SK-N-MC (cell line): ENCODE measurements at places on chromosomes 1 and 21.

DNA sequence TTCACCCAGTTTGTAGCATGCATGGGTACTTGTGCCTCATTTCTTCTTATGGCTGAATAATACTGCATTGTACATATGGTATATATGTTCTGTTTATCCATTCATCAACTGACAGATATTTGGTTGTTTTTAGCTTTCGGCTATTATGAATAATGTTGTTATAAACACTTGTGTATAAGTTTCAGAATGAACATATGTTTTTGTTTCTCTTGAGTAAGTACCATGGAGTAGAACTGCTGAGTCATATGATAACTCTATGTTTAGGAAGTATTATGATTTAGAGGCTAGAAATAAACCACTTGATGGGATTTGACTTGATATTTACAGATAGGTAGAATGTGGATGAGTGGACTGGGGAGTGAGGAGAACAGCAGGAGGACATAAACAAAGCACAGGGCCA lies 48.6 kb downstream of the WNT2B start:
- DNase-seq, result no peak

DNA sequence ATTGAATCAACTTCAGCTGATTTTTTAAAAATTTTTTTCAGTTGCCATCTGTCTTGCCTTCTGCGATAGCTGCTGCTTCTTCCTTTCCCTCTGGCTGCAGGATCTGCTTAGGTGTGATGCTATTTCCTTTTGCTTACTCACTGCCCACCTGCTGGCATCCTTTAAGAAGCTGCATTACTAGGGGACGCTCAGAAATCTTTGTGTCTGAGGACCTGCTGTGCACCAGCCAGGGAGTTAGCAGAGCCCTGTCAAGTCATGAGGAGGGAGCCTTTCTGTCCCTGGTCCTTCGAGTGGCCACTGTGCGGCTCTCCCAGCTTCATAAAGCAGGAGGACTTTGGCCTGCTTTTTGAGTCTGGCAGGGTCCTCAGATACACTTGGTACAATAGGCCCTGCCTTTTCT lies 327.8 kb downstream of the USH2A start:
- no peak for DNase-seq

- no peak for DNase-seq
Measured at GRCh38 chr1:93969371-93969770, 60.1 kb upstream of the GCLM start.

DNA sequence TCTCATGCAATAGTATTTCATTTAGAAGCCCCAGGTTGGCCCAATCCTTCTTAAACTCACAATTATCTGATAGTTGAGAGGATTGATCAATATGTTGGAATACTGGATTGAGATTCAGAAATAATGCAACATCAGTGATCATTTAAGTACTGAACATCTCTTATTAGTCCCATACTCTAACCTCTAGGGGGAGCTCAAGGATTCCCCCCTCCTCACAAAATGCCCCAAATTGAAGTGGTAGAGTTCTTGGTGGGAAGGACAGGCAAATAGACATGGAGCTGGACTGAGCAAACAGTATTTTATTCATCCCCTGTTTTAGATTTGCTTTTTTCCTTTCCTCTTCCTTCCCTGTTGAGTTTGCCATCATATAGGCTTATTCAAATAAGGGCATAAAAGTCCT lies 62.8 kb downstream of the NGF start:
- no peak for DNase-seq

DNA sequence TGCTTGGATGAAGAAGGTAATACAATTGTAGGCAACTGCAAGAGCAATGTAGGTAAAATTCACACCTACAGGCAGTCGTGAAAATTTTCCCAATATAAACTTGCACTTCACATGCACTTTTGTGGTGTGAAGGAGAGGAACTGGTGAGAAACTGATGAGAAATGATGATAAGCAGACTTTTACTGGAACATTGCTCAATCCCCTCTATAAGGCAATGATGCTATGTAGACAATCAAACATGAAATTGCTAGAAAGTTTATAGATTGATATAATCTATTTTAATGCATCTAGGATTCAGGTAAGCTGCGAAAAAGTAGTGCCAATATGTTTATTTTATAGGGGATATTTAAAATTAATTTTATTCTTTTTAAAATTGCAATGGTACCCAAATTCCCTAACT lies 802.2 kb downstream of the KCNT2 start:
- no peak for DNase-seq

DNA sequence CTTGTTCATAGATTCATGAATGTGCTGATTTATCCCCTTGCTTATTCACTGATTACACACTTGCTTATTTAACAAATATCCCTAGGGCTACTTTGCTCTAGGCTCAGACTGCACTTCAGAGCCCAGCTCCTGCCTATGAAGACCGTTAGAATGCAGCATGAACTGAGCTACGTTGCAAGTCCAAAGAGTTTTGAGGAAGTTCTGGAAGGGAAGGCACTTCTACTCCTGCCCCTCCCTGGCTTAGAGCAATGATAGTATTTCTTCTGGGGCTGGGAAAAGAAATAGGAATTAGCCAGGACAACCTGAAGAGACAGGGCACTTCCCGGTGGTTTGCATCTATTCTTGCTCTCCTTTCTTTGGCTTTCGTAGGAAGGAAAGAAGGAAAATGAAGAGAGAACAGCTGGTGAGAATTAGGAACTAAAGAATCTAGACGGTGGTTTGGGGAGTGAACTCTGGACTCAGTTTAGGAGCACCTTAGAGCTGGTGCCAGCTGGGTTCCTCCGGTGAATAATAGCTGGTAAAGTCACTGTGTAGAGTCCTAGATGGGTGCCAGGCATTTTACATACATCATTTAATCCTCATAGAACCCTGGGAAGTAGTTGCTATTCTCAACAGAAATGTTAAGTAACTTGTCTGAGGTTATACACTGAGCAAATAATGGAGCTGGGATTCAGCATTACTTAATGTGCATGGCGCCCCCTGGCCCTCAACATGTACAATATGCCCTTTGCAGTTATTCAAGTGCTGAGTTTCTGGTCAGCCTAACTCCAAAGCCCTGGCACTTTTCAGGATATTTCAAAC lies 65.9 kb downstream of the NDUFS5 start:
- DNase-seq, result peak; percentile 64

- no peak for DNase-seq
Measured at GRCh38 chr21:14383596-14384180, 742 bp upstream of the HSPA13 start.

- peak; percentile 32 for DNase-seq
Measured at GRCh38 chr1:175742790-175743459, 470 bp downstream of the TNR start.

GRCh38 chr1:107706182-107706581 lies 258.8 kb downstream of the VAV3 start:
- no peak for DNase-seq

DNA sequence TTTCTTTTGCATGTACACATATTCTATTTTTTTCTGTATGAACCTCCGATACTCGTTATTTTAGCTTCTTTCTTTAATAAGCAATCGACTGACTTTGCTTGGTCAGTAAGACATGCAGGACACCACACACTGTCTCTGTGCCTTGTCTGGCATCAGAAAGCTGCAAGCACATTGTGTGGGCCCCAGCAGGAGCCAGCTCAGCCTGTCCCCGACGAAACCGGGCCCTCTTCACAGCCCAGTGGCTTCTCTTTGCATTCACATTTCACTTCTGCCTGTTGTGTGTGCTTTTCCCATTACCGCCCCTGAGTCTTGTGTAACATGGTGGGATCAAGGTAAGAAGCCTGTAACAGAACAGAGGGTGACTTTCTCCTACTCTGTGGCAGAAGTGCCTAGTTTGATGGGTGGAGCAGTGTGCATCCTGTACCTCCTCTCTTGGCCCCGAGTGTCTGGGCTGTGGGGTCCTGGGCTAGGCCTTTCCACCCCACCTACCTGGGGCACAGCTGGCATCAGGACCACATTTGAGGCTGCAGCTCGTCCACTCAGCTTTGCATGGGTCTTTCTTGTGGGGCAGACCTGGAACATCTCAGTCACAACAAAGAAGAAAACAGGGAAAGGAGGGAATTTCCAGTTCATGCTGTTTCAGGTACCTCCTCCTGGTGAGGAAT lies 118.9 kb upstream of the COL6A1 start:
- no peak for DNase-seq

GRCh38 chr1:226995365-226996332 lies 55.6 kb downstream of the COQ8A start:
- no peak for DNase-seq

DNA sequence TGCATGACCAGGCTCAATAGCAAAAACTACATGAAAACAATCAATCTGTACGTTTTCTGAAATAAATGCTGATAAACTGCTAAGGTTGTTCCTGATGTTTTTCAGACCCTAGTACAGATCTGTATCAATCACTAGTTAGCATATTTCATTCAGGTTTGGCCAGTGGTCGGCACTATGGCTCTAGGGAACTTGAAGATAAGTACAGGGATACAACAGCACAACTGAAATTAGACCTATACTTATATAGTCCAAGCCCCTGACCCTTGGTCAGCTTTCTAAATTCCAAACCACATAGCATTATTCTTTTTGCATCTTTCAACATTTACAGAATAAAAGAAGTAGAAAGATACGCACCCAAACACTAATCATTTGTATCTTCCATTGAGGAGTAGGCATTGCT lies 142.7 kb downstream of the PLPPR4 start:
- no peak for DNase-seq

DNA sequence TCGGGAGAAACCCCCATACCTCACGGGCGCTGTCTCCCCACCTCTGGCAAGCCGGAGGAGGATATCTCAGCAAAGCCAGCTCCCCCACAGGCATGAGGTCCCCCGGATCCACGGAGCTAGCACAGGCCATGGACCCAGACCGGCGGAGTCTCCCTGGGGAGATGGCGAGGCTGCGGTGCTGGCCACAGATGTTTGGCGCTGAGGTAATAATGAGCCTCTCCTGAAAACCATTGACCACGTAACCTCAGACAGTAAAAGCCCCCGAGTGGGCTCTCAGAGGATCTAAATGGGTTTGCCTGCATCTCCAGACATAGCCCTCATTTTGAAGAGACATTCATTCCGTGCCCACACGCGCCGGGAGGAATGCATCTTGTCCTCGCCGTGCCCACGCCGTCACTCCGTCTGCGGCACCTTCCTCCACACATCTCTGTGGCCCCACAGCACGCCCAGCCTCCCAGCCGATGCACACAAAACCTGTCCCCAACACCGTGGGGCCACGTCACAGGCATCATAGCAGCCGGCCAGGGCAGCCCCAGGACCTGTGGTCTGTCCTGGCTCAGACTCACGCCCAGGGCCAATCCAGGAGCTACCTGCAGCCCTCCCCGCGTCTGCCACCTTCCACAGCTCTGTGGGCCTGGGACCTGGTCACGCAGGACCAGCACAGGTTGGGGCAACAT lies 150.9 kb downstream of the PRDM16 start:
- DNase-seq, result no peak

DNA sequence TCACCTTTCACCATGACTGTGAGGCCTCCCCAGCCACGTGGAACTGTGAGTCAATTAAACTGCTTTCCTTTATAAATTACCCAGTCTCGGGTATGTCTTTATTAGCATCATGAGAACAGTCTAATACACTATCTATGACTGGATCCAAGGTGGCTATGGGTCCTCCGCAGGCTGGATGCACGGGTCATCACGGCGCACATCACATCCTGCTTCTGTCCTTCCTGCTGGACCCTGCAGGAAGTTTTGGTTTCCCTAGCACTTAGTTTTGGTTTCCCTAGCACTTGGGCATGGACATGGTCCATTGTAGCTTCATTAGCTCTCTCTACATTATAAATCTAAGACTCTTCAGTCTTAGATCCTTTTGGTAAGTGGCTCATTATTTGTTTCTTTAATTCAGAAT lies 14.2 kb upstream of the PHC2 start:
- no peak for DNase-seq

DNA sequence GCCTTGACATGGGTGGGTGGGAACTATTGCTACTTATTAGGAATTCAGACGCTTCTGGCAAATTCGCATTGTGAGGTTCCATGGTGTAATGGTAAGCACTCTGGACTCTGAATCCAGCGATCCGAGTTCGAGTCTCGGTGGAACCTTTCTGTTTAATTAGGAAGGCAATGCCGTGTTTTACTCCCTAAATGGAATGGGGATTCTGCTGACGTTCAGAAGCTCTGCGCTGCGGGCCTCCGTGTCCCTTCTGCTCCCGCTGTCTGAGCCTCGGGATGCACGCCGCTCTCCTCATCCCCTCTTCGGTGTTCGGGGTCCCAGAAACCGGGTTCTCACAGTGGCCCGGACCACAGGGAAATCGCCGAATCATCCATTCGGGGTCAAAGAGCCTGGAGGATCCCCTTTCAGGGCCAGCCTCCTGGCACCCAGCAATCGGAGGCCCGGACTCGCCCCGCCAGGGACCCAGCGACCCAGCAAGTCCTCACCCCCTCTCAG lies 280.3 kb downstream of the FAM72C start:
- DNase-seq, result no peak

GRCh38 chr1:23799570-23800399 lies 769 bp downstream of the GALE start:
- no peak for DNase-seq

DNA sequence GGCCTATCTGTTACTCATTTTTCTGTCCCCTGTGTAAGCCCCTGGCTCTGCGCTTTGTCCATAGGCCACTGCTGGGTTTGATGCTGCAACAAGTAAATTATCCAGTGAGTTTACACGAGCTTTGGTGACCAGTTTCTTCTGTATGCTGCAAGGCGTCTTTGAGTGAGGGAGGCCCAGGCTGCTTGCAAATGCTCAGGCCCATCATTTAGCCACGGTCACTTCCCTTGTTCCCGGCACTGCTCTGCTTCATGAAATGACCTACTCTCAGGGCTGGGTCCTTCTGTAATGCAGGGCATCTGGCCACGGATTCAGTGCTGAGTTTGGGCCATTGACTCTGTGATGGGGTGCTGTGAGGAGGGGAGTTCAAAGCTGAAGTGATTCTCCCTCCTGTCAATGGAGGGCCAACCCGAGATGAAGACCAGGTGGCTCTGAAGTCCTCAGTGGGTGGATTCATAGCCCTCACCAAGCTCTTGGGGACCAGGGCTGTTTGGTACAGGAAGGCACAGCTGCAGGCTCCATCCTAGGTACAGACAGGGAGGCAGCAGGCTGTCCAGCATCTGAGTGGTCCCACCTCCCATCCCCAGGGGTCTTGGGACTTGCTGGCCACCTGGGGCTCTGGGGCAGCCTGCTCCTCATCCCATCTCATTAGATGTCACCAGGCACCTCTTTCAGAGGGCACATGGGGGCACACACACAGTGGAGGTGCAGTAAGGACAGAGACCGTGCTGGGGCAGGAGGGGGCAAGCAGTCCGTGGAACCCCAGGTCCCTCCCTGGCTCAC lies 21.7 kb downstream of the LHX4 start:
- no peak for DNase-seq

DNA sequence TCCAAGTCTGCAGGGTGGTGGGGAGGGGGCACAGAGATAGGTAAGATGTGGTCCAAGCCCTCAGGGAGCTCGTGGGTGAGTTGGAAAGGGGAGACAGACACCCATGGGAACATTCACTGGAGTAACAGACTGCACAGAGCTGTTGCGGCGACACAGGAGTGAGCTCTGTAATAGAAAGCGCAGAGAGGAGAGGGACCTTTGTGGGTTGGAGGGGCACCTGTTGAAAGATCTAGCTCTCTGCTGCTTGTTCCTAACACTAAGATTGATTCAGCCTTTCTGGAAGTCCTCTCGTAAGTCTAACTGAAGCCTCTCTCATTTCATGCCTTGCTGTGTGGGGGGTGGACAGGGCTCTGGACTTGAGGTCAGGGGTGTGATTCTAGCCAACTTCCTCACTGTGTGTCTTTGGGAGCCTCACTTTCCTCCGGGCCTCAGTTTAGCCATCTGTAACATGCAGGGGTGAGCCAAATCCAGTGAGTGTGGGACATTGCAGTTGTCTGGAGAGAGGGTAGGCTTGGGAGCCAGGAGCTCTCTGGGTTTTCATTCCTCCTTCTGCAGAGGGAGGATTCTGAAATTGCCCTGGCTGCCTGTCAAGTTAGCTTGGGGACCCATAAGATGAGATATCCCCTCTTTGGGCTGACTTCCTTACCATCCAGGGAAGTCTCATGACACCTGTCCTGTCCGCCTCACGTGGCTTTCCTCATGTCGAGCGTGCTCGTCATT lies 2.0 kb upstream of the ACOT11 start:
- DNase-seq, result no peak
